Mesendoderm (in vitro differentiated cells): ENCODE measurements at places on chromosomes 11 and 22.

- peak; percentile 44 for DNase-seq
Observed at GRCh38 chr11:73916435-73916834, 34.4 kb upstream of the DNAJB13 start.

DNA sequence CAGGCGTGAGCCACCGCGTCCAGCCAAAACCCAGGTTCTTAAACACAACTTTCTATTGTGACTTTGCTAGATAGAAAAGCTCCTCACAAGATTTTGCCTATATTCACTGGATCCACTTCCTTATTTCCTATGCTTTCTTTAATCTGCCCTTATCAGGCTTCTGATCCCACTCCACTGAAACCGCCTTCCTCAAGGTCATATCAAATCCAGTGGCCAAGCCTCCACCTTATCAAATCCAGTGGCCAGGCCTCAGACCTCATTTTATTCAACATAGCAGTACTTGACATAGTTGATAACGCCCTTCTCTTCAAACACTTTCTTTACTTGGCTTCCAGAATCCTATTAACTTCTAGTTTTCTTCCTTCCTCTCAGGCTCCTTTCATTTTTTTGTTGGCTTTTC is 29.5 kb downstream of the DIXDC1 start:
- no peak for DNase-seq

DNA sequence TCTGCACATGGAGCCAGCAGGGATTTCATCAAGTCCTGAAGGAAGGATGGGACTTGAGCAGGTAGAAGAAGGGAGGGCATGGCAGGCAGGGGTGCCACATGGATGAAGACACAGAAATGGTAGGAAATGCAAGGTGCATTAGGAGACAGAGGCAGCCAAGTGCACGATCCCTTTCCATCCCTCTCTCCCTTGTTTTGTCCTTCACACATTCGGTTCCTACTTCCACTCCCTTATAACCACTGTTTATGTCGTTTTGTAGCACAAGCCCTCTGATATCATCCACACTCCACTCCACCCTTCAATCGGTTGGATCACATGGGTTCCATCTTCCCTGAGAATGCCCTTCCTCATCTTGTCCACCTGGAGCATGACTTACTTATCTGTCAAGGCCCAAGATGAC is 35.2 kb downstream of the IFT27 start:
- DNase-seq: no peak

GRCh38 chr11:120657306-120658070 is 145.9 kb downstream of the GRIK4 start:
- DNase-seq: no peak

DNA sequence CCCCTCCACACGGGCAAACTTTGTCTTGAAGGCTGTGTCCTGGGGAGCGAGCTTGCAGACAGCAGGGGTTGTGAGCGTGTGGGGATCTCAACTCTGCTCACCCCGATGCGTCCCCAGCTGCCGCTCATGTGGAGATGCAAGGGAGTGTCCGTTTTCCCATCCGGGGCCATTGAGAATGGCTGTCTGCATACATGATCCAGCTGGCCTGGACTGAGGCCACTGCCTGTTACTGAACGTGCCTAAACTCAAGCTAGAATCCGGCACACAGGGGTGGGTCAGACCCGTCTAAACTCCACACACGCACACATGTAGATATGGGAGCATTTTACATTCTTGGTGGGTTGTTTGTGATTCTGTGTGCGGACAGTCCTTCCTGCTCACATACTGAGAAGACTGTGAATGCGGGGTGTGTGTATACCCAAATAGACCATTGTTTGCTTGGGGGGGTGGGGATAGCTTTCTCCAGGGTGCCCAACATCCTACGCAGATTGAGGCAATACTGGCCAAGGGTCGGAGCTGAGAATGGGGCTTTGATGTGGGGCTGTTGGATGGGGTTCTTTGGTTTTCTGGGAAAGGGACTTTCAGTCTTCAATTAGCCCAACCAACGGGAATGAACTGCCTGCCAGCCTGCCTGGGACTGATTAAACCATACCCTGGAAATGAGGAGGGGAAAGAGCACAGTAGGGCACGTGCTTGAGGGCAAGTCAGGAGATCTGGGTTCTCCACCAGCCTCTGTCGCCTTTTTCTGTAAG is 60.4 kb downstream of the ST3GAL4 start:
- no peak for DNase-seq

DNA sequence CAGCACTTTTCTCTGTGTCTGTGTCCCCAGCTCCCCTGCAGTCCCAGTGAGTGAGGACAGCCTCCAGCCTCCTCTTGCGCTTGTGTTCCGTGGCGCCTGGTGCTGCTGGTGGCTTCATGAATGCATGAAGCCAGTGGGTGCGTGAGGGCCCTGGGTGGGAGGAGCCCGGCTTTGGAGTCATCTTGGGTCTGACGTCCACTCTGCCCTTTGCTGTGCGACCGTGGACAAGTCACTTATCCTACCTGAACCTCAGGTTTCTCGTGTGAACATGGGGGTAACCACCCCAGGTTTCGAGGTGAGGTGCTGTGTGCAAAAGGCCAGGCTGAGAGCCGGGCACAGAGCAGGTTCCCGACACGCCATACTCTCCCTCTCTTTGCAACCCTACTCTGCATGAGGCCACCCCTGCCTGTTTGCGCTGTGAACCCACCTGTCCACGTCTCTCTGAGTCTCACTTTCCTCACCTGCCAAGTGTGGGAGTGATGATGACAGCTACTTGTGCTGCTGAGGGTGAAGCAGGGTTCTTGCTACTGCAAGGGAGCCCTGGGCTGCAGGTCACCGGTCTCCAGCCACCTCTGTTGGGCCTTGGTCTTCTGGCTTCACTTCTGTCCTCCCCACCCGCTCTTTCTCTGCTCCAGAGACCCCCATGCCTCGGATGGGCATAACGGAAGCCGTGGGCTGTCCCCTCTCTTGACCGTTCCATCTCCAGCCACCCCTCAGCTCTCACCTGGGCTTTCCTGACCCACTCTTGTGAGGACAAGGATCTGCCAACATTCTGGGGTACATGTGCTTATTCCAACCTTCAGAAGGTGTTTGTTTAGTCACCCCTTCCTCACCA is 537.6 kb downstream of the TBC1D22A start:
- DNase-seq: no peak

GRCh38 chr11:26608507-26609146 is 36.6 kb upstream of the MUC15 start:
- DNase-seq: no peak

- DNase-seq: peak; percentile 27
Observed at GRCh38 chr11:15038963-15039362, 34.4 kb upstream of the CALCB start.

GRCh38 chr11:57500515-57500914 is 15.0 kb downstream of the SLC43A1 start:
- no peak for DNase-seq

- DNase-seq: no peak
Observed at GRCh38 chr11:83441171-83441570, 155.0 kb upstream of the CCDC90B start.
